Brain pericyte (primary cell): ENCODE measurements at places on chromosomes 13 and 19.

- no peak for DNase-seq
These were observed 23.6 kb downstream of the VSTM2B start for GRCh38 chr19:29549105-29550070.

- DNase-seq, result no peak
These were observed 20.4 kb upstream of the CPB2 start for GRCh38 chr13:46124967-46125933.

DNA sequence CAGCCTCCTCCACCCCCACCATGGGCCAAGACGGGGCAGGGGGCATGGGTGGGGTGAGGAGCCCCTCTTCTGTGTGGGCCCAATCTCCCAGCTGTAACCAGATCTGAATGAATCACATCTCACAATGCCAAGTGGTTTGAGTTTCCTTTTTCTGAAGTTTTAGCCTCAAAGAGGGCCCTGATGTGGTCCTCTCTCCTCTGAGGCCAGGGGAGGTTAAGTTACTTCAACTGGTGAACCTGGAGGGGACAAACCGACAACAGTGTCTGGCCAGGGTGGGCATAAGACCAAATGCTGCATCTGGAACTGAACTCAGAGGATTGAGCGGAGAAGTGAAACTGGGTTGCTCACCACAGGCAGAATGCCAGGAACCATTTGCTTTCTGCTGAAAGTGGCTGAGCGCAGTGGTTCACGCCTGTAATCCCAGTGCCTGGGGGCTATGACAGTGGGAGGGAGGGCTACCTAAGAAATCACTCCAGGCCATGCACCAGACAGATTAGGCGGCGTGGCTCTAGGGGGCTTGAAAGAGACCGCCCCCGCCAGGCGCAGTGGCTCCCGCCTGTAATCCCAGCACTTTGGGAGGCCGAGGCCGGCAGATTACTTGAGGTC is 15.4 kb upstream of the IRGC start:
- no peak for DNase-seq

DNA sequence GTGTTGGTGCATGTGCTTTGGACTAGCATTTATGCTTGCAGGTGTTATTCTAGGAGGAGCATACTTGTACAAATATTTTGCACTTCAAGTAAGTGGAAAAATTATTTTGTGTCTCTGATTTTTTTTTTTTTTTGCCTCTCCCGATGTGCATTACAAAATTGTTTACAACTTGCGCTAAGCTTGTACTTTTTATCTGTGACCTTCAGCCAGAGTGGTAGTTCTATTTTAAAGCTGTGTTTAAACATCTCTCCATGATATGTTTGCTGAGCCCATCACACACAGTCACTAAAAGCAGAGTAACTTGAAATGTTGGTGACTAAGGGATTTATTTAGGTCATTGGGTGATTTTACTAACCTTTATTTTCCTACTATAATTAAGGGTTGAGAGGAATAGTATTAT is 20.8 kb downstream of the ITM2B start:
- DNase-seq, result no peak

GRCh38 chr13:26881154-26881553 is 120.6 kb upstream of the GPR12 start:
- no peak for DNase-seq

DNA sequence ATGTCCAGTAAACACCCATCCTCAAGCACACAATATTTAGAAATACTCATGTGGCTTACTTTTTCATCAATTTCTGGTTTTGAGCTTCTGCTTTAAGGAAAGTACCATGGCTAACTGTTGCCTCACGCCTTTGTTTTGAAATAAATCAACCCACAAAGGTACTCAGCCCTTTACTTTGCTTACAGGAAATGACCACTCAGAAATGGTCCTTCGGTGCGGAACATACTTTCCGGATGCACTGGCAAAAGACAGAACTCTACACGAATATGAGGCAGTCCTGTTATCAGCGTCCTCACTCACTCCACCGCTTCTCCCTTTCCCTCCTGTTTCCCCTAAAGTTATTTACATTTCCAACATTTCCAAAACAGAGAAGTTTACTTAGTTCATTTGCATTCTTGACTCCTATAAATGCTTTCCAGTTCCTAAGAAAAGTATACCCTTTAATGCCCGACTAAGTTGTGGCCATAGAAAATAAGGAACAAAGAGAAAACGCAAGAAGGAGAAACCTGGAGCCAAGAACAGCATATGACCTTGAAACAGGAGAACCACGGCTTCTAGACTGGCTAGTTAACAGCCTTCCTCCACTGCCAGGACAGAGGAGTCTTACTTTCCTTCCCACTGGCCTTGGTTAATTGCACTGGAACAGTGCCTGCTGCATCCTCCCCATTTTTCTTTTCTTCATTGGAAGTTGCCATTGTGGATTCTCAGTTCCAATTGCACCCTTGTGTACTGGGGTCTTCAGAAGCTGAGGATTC is 10.6 kb downstream of the FPR2 start:
- DNase-seq, result no peak

GRCh38 chr19:5445561-5446055 is 9.6 kb upstream of the ZNRF4 start:
- no peak for DNase-seq

DNA sequence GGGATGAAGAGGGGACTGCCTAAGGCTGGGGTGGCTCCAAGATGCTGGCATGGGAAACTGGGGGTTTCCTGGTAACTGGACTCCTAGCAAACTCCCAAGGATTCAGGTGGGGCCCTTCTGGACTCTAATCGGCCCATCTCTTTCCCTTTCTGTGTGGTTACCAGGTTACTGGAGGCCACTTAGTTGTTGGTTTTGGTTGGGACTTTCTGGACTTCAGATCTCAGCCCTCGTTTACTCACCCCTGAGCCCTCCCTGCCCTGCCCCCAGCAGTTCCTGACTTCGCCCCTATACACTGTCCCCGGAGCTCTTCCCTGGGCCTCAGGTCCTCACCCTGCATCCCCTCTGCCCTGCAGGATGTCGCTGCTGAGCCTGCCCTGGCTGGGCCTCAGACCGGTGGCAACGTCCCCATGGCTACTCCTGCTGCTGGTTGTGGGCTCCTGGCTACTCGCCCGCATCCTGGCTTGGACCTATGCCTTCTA is 328 bp downstream of the CYP4F12 start:
- no peak for DNase-seq

DNA sequence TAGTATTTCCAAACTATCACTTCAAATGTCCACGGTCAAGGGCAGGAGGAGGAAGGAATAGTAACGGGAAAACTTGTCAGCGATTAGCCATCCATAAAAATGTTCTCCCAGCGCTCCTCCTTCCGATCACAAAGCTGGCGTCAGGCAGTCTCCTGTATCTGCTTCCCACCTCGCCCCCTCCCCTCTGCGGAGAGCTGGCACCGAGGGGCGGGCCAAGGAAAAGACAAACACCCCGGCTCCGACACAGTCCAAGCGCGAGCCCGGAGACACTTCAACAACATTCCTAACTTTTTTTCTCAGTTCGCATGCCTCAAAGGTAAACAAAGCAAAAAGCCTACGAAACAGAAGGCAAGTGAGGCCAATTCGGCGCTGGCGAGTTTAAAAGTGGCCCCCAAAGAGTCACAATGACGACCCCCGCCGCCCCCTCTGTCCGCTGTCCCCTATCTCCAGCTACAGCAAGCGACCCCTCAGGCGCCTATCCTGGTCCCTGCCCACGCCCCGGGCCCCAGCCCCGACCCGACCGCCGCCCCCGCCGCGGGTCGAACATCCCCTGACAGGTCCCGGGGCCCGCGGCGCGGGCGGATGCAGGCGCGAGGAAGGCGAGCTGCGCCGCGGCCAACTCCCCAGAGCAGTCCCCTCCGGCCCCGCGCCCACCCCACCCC is 736 bp downstream of the SMAD9 start:
- DNase-seq, result no peak

GRCh38 chr13:34128661-34129060 is 310.7 kb downstream of the RFC3 start:
- DNase-seq, result no peak

- DNase-seq, result no peak
These were observed 1.3 kb downstream of the TRIP10 start for GRCh38 chr19:6740589-6741343.

DNA sequence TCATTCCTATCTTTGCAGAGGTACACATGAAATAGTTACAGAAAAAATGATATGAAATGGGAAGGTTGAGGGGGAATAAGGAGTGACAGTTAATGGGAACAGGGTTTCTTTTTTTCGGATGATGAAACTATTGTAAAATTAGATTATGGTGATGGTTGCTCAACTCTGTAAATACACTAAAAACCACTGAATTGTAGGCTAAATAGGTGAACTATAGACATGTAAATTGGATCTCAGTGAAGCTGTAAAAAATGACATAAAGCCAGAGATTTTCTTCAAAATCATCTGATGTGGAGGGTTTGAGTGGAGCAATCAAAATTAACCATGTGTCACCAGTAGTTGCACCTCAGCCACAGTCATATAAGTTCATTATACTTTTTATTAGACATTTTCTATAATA is 6.6 kb upstream of the FLT3 start:
- no peak for DNase-seq

GRCh38 chr19:55441692-55442321 is 1.3 kb downstream of the SHISA7 start:
- no peak for DNase-seq

DNA sequence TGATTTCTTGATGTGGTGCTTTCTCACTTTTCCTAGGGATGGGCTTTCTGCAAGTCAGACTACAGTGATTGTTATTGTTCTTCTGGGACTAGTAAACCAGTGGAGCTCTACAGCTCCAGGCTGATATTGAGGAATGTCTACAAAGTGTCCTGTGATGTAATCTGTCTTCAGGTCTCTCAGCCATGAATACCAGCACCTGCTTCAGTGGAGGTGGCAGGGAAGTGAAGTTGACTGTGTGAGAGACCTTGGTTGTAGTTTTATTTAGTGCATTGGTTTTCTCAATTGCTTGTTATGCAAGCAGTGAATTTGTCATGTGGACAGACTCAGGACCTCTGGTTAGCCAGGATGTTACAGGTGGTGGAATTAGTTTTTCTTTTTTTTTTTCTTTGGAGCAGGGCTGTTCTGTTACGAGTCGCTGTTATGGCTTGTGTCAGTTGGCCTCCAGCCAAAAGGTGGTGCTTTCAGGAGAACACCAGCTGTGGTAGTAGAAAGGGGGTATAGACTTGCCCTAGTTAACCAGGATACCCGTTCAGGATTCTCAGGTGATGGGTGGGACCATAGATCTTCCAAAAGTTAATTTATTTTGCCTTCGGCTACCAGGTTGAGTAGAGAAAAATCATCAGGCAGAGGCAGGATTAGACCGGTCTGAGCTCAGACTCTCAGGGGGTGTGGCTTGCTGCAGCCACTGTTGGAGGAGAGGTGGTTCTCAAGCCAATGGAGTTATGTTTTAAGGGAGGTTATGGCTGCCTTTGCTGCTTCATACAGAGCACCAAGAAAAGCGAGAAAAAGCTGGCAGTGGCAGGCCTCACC is 11.9 kb upstream of the ZNF675 start:
- no peak for DNase-seq

GRCh38 chr13:19650742-19651141 is 17.3 kb downstream of the MPHOSPH8 start:
- no peak for DNase-seq

GRCh38 chr13:111488486-111489132 is 168.2 kb downstream of the TEX29 start:
- no peak for DNase-seq

GRCh38 chr13:89968470-89968869 is 1379.0 kb upstream of the MIR17HG start:
- DNase-seq, result no peak

- DNase-seq, result no peak
These were observed 12.1 kb downstream of the ONECUT3 start for GRCh38 chr19:1765232-1765903.

DNA sequence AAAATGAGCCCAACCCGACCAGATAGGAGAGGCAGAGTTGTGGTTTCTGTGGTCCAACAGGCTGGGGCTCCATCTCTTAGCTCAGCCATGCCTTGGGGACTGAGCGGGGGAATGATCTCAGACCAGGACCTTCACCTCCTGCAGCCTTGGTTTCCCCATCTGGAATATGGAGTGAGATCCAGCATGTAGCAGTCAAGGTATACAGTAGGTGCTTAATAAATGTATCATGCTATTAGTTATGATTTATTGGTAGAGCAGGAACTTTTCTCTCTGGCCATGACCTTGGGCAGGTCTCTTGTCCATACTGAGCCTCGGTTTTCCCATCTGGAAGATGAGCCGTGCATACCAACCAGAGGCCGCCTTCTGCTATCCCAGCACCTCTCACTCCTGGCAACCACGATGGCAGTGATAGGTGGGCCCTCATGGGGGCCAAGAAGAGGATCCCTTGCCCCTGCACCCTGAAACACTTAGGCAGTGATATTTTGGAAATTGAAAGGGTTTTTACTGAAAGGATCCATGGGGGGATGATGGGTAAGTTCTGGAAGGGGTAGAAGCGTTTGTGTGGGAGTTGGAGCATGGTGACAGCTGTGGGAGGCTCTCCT is 9.1 kb downstream of the TM6SF2 start:
- no peak for DNase-seq

GRCh38 chr13:98879957-98880356 is 97.9 kb downstream of the DOCK9 start:
- DNase-seq, result no peak

- no peak for DNase-seq
These were observed 17.5 kb downstream of the FCGBP start for GRCh38 chr19:39916851-39917396.

GRCh38 chr13:70253834-70254233 is 145.6 kb upstream of the KLHL1 start:
- no peak for DNase-seq

DNA sequence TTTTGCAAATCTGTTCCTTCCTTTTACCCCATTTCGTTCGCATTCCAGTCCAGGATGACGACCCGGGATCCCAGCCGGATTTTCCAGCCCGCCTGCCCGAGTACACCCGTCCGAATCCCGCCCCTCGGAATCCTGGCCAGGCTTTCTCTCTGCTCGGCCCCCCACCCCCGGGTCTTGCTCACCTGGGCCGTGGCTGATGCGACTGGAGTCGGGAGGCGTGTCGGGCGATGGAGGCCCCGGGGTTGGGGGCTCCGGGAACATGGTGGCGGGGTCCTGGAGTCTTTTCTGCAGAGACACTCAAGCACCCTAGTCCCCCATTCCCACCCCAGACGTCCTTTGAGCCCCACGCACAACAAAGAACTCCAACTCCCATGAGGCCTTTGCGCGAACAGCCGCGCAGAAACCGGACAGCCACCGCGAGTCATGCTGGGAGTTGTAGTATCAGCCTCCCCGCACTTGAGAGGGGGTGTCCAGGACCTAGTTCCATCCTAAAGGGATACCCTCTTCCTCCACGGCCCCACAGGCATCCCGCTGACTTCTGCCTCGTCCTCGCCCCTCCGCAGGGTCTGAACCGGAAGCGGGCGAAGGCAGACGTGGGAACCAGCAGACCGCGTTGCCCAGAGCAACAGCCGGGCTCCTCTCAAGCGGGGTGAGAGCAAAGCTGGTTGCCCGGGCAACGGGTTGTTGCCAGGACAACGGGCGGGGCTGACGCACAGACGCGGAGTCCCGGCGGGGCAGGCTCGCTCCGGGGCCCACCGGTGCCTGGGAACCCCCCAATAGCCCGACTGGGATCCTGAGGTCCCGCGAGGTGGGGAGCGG is 1.1 kb downstream of the SYT5 start:
- DNase-seq, result no peak

- DNase-seq, result no peak
These were observed 1.7 kb upstream of the PTGER1 start for GRCh38 chr19:14476673-14477401.
